Glomerular endothelial cell (primary cell): ENCODE measurements at places on chromosomes 2 and 18. TPM values are rescaled to one million over a fixed set of nuclear protein-coding genes. Genes with fewer than 3 reads are reported as not detected.

- no peak for DNase-seq
These were observed 71.0 kb downstream of the PDE1A start for GRCh38 chr2:182355815-182356214.

DNA sequence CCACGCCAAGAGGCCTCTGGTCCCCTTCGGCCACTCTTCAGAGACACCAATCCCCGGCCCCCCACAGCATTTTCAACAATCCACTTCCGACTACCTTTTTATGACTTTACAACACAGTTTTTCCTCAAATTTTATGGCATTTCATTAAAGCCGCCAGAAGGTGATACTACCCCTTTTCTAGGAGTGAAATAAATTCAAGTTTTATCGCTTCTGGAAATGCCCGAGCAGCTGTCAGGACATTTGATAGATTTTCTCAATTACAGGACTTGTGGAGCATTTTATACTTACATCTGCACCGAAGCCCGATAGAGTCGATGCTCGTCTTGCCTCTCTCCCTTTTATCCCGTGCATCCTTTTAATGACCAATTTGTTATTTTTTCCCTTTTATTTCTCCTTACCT is 108.1 kb upstream of the CREB1 start:
- no peak for DNase-seq

GRCh38 chr2:187991389-187991788 is 300.3 kb upstream of the GULP1 start:
- no peak for DNase-seq

GRCh38 chr2:74836675-74837401 is 2.9 kb downstream of the HK2 start:
- no peak for DNase-seq

DNA sequence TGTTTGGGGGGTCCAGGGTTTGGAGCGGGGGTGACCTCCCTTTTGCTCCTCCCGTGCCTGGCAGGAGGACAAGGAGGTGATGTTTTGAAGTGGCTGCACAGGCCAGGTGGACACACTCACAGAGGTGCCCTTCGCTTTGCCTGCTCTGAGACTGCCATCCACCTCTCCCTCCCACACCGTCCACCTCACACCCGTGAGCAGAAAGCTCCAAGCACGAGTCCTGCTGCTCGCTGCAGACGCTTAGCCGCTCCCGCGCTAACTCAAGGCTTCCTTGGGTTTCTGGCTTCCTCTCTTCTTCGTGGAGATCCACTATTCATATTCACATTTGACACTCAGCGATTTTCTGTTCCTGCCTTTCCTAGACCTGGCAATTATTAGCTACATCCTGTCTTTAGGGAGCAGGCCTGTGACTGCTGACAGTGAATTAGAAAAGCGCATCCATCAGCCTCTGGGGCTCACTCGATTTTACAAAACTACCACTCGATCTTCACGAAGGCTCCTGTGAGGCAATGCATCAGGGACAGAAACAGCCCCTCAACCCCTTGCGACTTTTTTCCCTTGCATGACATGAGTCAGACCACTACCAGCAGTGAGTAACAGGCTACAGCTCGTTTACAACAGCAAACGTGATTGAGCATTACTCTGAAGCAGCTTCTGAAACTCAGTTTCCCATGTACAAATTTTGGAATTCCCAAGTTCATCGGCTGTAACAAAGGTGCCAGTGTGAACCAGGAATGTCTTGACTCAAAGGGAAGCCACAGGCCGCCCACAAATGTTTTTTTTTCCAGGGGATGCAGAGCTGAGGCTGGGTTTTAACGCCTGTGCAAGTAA is 238.7 kb upstream of the SOX11 start:
- no peak for DNase-seq

DNA sequence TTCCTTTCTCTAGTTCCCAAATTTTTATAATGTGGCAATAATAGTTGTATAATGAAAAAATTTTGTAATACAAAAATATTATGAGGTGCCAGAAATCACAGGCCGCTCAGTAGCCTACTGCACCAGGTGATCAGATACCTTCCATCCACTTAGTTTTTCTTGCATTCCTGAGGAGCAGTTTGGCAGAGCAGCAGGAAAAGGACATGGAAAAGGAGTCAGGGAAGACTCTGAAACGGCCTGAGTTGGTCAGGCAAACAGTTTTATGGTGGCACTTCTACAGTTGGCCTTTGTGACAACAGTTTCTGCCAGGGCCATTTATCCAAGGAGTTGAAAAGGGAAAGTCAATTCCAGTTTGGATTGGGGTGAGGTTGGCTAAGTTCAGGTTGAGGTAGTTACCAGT is 165.4 kb upstream of the ALPP start:
- no peak for DNase-seq

- peak; percentile 75 for DNase-seq
These were observed 13.4 kb downstream of the NOP58 start for GRCh38 chr2:202278944-202279343.

DNA sequence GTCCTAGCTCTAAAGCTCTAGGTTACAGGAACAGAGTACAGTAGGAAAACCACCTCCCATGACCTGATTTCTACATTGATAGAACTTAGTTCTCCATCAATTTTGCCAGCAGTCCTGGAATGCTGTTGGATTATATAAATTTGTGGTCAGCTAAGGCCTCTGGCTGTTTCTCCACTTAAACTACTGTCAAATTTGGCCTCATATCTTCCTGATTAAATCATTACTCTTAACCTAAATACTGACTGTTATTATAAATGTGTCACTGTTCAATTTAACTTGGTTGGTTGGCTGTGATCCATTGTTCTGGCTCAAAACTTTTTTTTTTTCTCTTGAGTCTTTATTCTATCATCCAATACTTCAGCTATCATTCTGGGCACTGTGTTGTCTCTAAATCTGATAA is 71.2 kb downstream of the TGFA start:
- no peak for DNase-seq

DNA sequence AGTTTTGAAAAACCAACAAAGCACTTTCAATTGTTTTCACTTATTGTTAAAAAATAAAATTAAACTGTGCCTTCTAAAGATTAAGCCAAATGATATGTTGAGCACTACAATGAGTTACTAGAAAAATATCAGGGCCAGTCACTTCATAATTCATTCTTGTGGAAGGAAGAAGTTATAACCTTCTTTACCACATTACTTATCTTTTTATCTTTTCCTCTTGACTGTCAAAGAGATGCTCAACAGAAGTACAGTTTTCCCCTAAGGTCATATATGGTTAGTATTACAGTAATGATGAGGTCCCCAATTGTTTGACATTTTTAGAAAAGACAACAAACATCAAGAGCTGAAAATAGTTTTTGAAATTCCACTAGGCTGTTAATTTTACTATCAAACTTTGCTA is 9.4 kb downstream of the PELI1 start:
- DNase-seq: no peak

DNA sequence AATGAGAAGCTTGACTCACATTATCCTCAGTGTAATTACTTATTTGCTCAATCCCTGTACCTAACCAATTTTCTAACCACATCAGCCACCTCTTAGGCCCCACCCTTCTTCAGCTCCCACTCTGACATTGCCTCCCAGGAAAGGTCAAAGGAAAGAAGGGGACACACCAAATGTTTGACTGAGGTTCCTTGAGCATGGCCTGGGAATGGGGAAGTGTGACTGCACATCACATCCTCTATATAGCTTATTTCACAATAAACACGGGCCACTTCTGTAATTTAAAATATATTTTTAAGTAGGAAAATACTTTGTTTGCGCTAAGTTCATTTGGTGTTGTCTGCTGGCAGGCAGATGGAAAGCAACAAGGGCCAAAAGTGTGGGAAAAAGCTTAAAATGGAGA is 3.0 kb upstream of the FIGLA start:
- DNase-seq: no peak

DNA sequence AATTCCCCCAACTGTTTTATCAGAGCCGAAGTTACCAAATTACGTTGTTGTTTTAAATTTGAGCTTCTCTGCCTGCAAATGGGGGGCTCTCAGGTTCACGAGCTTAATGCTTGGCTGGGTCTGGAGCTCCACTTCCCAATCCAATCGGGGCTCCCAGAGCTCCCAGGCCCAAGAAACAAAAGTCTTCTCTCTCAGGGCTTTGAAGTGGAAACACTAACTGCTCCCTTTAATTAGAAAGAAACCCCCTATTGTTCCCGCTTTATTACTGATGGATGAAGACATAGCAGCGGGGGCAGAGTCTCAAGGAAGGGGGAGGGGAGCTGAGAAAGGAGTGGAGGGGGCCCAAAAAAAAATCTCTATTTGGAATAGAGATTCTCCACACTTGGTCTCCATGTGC is 15.6 kb upstream of the PKDCC start:
- no peak for DNase-seq

CFAP65 gene
- total RNA-seq: not detected in 2 replicates

LYPD6B gene
- 0.53 and 1.3 TPM in 2 replicates for total RNA-seq
